ENCODE measurements at places on chromosomes 7 and 10. TPM values are rescaled to one million over a fixed set of nuclear protein-coding genes. Genes with fewer than 3 reads are reported as not detected.
A peak's percentile ranks its signal among the peaks of the same experiment; 100 is the strongest.

- peaks cover 5% of the 10 kb centered on the region for H3K27me3 ChIP-seq
- no peak for DNase-seq
- H3K4me1 ChIP-seq: no peaks in the 10 kb centered on the region
Measured at GRCh38 chr7:151961536-151961935, 5.3 kb downstream of the GALNTL5 start.

GRCh38 chr10:71816421-71816851 lies 34.6 kb downstream of the PSAP start:
- H3K36me3 ChIP-seq: peaks cover 29% of the 10 kb centered on the region
- H3K4me1 ChIP-seq: peaks cover 2% of the 10 kb centered on the region
- no peak overlapping the region for H3K4me3 ChIP-seq
- H3K27ac ChIP-seq: no peak overlapping the region
- no peaks in the 10 kb centered on the region for H3K27me3 ChIP-seq

The MYO3A gene
- not detected for total RNA-seq

The EGR2 gene
- total RNA-seq: 0.67 TPM

The CYP17A1 gene
- total RNA-seq: not detected

DNA sequence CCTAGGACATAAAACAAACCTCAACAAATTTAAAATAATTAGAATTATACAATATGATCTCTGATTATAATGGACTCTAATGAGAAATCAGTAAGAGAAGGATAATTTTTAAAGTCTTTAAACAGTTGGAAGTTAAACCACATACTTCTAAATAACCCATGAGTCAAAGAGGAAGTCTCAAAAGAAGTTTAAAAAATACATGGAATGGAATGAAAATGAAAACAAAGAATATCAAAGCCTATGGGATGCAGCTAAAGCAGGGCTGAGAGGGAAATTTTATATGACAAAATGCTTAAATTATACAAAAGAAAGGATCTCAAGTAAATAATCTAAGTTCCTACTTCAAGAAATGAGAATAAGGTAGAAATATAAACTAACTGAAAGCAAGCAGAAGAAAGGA lies 460.5 kb downstream of the RPS24 start:
- DNase-seq: no peak
- peaks cover 24% of the 10 kb centered on the region for H3K27me3 ChIP-seq
- H3K4me3 ChIP-seq: no peak overlapping the region
- no peak overlapping the region for H3K27ac ChIP-seq

The HDAC9 gene
- total RNA-seq: 0.33 TPM

GRCh38 chr10:70935631-70936030 lies 47.3 kb upstream of the PCBD1 start:
- H3K27me3 ChIP-seq: no peaks in the 10 kb centered on the region
- no peaks in the 10 kb centered on the region for H3K4me1 ChIP-seq
- no peak overlapping the region for H3K4me3 ChIP-seq

DNA sequence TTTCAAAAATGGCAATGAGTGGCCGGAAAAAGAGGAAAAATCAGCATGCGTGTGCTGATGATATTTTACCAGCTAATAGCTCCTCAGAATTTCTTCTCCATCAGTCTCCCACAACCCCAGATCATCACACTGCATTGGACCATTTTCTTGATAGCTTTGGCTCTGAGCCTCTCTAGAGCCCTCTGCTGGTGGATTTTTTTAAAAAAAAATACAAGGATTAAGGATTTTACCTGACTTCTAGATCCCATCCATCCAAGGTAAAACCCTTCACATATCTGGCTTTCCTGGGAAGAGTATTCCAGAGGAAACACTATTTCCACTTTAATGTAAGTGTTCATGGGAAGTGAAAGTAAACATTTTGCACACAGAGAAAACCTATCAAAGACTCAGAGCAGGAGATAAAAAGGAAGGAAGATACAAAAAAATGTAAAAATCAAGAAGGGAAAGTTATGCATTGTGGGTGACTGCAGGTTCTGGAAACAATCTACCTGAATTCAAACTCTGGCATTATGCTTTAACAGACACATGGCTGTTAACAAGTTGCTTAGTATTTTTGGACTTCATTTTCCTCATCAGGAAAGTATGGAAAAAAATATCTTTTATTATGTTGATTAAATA lies 380.9 kb downstream of the LRRTM3 start:
- no peak overlapping the region for H3K4me3 ChIP-seq
- no peak overlapping the region for H3K27ac ChIP-seq
- DNase-seq: no peak
- peaks cover 2% of the 10 kb centered on the region for H3K4me1 ChIP-seq

The KNDC1 gene
- total RNA-seq: 0.07 TPM

GRCh38 chr7:78437118-78437517 lies 638.5 kb downstream of the PHTF2 start:
- no peak for DNase-seq
- H3K36me3 ChIP-seq: no peaks in the 10 kb centered on the region
- no peak overlapping the region for H3K4me3 ChIP-seq
- no peaks in the 10 kb centered on the region for H3K4me1 ChIP-seq

DNA sequence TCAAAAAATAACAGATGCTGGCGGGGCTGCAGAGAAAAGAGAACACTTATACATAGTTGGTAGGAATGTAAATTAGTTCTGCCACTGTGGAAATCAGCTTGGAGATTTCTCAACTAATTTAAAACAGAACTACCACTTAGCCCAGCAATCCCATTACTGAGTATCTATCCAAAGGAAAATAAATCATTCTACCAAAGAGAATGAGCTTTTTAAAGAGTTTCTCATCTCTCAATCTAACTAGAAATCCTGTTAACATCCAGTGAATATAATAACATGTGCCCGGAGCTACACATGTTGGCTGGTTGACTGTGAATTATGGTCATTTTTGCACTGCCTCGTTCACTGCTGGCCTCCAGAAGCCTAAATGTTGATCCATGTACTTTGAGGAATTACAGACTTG lies 39.3 kb downstream of the BET1 start:
- H3K27ac ChIP-seq: no peak overlapping the region
- H3K27me3 ChIP-seq: no peaks in the 10 kb centered on the region
- H3K4me1 ChIP-seq: no peaks in the 10 kb centered on the region
- H3K4me3 ChIP-seq: no peak overlapping the region
- DNase-seq: no peak
- H3K36me3 ChIP-seq: no peaks in the 10 kb centered on the region

The WNT8B gene
- total RNA-seq: 0.10 TPM

DNA sequence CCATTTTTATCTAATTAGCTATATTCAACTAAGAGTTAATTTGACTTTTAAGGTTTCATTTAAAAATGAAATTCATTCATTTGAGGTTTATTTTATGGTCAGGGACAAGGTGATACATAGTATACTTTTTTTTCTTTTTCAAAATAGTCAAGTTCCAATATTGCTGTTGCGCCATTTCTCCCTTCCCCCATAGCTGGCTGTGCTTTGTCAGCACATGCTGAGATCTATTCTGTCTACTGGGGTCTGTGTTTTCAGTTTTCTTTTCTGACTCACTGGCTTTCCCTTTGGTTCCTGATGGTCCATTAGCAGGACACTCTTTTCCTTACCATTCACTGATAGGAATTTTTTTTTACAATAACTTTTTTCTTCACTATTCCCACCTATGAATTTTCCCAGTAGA lies 336.4 kb upstream of the TMEM229A start:
- H3K4me3 ChIP-seq: no peak overlapping the region
- DNase-seq: no peak
- no peaks in the 10 kb centered on the region for H3K27me3 ChIP-seq
- no peaks in the 10 kb centered on the region for H3K36me3 ChIP-seq
- no peak overlapping the region for H3K27ac ChIP-seq

- no peak overlapping the region for H3K4me3 ChIP-seq
- peaks cover 16% of the 10 kb centered on the region for H3K36me3 ChIP-seq
- no peak overlapping the region for H3K27ac ChIP-seq
- no peaks in the 10 kb centered on the region for H3K27me3 ChIP-seq
- DNase-seq: no peak
Measured at GRCh38 chr7:132526111-132526740, 50.0 kb downstream of the PLXNA4 start.

The PIK3CG gene
- 51.6 TPM for total RNA-seq

The GLRX3 gene
- 78.7 TPM for total RNA-seq

- H3K27ac ChIP-seq: no peak overlapping the region
- peak; percentile 7 for DNase-seq
- no peaks in the 10 kb centered on the region for H3K4me1 ChIP-seq
- H3K4me3 ChIP-seq: no peak overlapping the region
- H3K27me3 ChIP-seq: no peaks in the 10 kb centered on the region
Measured at GRCh38 chr7:154794147-154794780, 208.7 kb downstream of the PAXIP1 start.

Measured in activated CD4-positive, alpha-beta T cell treated with anti-CD3 and anti-CD28 coated beads, Interleukin-2, amount 10 ng/mL, durations not matched to agents 7 days and 5 days (primary cell).